T-helper 22 cell (primary cell): ENCODE measurements at places on chromosomes 16 and 17.

DNA sequence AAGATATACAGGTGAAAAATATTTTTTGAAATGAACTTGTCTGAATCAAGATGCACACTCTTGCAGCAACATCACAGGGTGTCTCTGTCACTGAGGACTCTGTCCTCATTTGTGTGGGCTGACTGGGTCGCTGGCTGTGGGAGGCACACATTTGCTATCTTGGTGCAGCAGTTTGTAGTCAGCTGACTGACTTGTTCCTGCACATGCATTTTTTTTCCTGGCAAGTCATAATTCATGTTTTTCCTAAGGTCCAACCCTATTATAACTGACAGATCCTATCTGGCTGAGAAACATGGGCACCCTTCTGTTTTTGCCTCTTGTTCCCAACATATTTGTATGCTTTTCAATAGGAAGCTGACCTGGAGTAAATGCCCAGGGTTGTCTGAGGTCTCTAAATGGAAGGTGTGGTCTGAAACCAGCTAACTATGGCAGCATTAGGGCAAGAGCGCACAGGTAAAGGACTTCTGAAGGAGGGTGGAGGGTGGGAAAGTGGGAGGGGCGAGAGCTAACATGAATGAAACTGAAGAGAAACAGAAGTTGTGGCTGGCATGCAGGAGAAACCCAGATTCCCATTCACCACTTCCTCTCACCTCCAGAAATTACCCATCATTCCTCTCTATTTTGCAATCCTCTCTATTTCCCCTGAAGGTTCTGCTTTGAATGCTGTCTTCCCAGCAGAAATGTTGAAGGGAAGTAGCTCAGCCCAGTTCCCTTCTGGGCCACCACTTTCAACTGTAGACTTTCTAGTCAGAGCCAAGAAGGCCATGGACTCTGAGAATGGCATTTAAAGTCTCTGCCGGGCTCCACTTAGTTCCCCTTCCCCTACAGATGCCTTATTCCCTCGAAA is 166.1 kb downstream of the PRKCA start:
- DNase-seq: no peak

- no peak for DNase-seq
Observed at GRCh38 chr17:27296428-27296979, 2.6 kb downstream of the WSB1 start.

- no peak for DNase-seq
Observed at GRCh38 chr17:50550661-50551432, 3.9 kb downstream of the SPATA20 start.

DNA sequence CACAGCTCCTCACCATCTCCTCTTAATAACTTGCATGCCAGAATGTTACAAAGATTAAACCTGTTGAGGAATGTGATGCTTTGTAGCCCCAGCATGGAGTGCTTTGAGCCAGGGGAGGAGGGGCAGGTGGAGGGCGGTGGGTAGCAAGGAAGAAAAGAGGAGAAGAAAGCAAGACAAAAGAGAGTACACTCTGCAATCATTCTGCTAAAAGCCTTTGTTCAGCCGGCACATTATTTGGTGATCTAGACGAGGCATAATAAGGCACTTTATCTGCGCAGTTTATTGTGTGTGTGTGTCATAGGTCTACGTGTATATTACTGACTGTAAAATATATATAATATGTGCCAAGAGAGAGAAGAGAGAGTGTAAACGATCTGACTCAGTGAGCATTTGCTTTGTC is 139.1 kb downstream of the SOX9 start:
- no peak for DNase-seq

GRCh38 chr16:11977376-11978041 is 975 bp downstream of the SNX29 start:
- DNase-seq: no peak

DNA sequence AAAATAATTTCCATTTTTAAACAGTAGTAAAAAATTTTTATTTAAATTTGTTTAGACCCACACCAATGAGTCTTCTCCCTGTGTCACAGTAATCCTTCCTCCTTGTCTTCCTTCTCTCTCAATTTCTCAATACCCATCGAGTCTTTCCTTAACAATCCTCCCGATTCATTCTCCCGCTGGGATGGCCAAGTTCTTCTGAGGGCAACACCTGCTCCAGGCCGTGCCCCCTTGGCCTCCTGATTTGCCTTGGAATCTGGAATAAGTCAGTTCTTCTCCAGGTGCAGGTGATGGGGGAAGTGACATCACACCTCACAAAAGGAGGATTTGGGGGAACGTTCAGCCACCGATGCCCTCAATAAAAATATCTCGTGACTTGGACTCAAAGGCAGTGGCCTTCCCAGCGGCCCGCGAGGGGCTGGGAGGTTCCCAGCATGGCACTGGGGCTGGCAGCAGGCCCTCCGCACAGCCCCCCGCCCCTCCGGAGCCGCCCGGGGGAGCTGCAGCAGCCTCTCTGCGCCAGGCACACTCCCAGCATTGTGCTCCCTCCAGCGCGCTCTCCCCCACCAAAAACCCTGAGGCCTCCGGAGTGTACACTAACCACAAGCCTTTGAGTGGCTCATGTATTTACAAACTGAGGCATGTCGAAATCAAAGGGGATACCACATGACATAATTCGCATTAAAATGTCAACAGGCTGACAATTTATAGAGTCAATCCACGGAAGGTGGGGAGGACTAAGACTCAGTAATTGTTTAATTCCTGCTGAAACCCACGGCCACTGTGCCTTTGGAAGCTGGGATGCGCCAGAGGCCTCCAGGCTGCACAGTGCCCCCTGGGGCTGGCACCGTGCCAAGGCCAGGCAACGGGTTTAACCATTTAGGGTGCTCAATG is 120.5 kb downstream of the ZFHX3 start:
- DNase-seq: no peak

- no peak for DNase-seq
Observed at GRCh38 chr16:70715860-70716357, 30.1 kb upstream of the MTSS2 start.

DNA sequence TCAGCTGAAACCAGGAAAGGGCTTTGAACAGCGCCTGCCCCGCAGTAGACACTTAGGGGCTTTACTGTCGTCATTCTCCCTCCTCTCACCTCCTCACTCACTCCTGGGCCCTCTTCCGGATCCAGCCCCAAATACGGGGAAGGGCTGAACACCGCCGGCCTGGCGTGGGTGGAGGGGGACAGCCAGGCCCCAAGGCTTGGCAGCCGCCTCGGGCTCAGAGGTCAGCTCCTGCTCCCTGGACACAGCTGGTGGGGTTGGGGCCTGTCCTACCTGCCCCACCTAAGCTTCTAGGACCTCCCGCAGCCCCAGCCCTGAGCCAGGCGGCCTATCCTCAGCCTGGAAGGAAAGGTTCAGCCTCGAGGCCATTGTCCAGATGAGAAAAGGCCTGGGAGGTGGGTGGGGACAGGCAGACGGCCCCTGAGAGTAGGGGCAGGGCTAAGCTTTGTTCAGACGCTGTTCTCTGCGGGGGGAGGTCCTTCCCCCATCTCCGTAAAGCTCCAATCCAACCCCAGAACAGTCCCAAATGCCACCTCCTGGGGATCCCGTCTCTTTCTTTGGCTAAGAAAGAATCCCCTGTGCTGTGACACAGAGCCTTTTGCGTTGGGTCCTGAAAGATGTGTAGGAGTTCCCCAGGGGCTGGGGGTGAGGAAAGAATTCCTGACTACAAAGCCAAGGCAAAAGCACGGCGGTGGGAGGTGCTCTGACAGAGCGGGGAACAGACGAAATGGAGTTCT is 881 bp upstream of the LLGL1 start:
- DNase-seq: no peak

- DNase-seq: no peak
Observed at GRCh38 chr17:49299996-49300395, 62.1 kb downstream of the ZNF652 start.

DNA sequence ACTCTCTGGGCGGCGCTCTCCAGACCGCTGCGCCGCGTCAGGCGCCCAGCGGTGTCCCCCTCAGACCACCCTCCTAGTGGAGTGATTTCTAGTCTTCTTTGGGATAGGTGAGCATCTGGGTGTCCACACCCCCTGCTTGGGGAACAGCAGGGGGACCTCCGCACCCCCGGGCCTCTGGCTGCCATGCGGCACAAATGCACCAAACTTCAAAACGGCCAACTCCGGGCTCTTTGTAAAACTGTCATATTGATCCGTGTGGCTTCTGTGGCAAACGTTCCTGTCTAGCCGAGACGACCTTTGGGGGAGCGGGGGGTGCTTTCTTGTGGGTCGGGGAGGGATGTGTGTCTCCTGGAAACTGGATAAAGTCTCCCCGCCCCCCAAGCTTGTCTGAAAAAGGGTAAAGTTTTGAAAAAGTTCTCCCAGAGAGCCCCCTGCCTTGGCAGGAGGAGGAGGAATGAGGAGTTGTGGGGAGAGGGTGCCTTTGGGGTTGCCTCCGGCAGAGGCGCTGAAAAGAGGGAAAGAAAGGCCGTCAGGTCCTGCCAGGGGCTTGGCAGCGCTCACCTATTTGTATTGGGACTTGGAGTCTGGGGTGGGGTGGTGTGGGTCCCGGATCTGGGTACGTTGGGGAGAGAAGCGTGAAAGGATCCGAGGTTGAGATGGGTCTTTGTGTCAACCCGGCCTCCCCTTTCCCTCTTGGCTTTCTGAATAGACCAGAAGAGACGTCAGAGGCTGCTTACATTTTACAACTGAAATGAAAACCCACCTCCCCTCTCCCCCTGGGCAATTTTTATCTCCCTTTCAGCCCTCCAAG is 2.2 kb upstream of the CHD3 start:
- DNase-seq: peak; percentile 70

DNA sequence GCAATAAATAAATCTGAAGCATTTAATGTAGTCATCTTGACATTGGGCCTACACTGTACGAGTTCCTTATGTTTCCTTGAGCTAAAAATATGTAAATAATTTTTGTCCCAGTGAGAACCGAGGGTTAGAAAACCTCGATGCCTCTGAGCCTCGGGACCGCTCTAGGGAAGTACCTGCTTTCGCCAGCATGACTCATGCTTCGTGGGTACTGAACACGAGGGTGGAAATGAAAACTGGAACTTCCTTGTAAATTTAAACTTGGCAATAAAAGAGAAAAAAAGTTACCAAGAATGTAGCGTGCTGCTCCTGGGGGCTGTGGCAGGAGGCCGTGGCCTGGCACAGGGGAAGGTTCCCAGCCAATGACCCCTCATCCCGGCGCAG is 74.1 kb downstream of the SOCS1 start:
- no peak for DNase-seq

DNA sequence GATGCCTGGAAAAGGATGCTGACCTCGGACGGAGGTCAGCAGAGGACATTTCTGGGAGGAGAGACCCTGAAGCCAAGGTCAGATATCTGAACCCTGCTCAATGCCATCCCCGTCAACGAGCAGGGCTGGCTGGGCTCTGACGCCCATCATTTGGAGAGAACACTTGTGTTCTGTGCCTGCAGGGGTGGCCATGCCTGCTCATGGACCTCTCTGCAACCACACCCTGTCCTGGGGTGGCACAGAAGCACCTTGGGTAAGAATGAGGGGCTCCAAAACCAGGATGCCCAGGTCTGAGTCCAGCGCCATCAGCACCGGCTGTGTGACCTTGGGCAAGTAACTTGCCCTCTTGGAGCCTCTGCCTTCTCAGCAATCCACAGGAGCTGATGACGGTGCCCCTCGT is 293.7 kb upstream of the FOXF1 start:
- no peak for DNase-seq

DNA sequence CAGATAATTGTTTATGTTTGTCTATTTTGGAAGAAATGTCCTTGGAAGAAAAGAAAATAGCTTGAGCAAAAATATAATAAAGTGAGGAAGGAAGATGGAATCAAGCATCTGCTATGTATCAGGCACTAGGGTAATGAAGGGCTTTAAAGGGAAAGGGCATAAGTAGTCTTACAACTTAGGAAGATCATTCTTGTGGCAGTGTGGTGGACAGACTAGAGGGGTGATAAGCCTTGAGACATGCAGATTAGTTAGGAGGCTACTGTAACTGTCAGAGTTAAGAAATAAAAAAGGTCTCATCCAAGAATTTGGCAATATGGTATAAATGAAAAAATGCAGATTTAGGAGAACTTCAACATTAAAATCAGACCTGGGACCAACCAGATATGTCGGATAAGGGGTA is 14.9 kb downstream of the FAM222B start:
- DNase-seq: no peak

DNA sequence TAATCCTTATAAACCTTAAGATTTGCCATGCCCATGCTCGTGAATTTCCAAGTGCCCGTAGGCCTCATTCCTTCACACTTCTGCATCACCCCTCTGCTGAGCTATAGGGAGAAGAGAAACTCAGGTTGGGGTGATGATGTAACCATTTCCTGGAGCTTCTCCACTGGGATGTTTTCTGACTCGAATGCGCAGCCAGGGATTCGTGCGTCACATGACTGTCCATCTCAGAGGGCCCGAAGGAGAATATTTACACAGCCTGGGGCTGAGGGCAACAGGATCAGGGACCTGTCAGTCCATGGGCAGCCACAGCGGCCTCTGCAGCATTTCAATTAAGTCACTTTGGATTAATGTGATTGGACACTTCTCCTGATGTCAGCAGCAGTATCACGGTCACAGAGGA is 8.7 kb downstream of the GSG1L2 start:
- DNase-seq: no peak

- DNase-seq: no peak
Observed at GRCh38 chr16:86895606-86896005, 317.3 kb downstream of the FOXL1 start.

DNA sequence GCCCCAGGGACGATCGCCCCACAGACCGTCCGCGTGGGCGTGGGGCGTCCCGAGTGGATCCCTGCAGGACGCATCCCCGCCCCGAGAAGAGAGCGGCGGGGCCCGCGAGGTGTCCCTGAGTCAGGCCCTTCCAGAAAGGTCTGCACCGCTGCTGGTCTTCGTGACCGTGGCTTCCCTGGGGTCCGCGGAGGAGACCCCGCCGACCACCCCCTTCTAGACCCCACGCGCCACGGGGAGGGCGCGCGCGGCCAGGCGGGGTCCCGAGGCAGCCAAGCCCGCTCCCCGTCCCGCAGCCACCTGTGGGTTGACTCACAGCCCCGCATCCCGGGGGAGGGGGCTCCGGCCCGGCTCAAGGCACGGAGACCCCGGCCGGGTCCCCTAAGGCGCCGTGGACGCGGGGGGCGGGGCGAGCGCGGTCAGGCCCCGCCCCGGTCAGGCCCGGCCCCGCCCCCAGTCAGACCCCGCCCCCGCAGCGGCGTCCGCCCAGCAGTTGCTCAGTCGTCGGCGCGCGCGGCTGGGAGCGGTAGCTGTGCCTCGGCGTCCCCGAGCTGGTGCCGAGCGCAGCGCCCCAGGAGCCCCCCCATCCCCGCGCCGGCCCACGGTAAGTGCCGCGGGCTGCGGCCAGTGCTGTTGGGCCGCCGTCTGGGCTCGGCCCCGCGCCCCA is at the start of gene BAIAP3:
Gene BAIAP3 (plus strand): TSS at position 497 of the 664 bp plus-strand sequence. CDS start 4,905 bp downstream, outside the sequence.
- no peak for DNase-seq

GRCh38 chr16:86951831-86952598 is 365.2 kb downstream of the C16orf95 start:
- no peak for DNase-seq

GRCh38 chr17:7191571-7192270 is 12.6 kb upstream of the ASGR1 start:
- DNase-seq: no peak

DNA sequence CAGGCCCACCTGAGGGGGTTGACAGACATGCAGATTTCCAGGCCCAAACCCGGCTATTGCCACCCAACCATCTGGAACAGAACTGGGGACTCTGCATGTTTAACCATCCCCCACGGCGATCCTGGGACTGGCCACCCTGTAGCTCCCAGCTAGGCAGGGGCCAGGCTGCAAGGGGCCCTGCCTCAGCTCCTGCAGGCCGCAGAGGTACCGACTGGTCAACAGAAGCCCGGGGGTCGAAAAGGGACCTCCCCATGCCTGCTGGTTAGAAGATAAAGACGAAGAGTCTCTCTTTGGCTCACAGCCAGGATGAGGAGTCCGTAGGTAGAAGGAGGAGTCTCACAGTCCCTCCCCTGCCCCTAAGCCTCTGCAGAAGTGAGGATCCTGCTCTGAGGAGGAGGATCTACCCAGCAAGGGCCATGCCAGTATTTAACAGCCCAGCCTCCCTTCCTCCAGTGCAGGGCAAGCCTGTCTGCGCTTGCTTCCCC is 223.4 kb upstream of the TNRC6C start:
- no peak for DNase-seq
